Activated B cell treated with CpG ODN at 0.5 μM for 24 hours (primary cell): ENCODE measurements at places on chromosomes 5 and 9. TPM values are rescaled to one million over a fixed set of nuclear protein-coding genes. Genes with fewer than 3 reads are reported as not detected.

CA9 gene
- 0.86 TPM in 1 of 2 replicates, not detected in the other for total RNA-seq

FAXDC2 gene
- total RNA-seq, result not detected in 2 replicates

ARID3C gene
- total RNA-seq, result not detected in 2 replicates

PKD2L2 gene
- not detected in 2 replicates for total RNA-seq

- H3K27ac ChIP-seq, result peak overlapping the region; percentile 76
- peaks cover 69% of the 10 kb centered on the region for H3K36me3 ChIP-seq
- no peak for DNase-seq
- H3K27me3 ChIP-seq, result no peaks in the 10 kb centered on the region
- H3K4me3 ChIP-seq, result no peak overlapping the region
These were observed 17.9 kb downstream of the HSD17B4 start for GRCh38 chr5:119470105-119470763.

DNA sequence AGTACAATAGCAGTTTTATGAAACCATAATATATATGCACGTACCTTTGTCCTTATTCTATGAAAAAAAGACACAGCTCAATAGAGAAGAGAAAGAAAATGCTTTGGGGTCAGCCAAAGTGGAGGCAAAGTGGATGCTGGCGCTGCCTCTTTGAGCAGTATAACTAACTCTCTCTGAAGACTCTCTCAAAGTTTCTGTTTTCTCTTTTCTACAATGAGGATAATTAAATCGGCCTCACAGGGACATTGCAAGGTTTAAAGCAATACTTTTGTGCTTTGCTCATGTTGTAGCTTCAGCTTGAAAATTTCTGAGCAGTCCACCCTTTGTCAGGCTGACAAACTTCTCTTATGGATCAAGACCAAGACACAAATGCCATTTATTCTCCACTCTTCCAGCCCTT is 455.1 kb upstream of the MPDZ start:
- H3K4me3 ChIP-seq, result no peak overlapping the region
- H3K4me1 ChIP-seq, result no peaks in the 10 kb centered on the region
- no peaks in the 10 kb centered on the region for H3K27me3 ChIP-seq
- no peak overlapping the region for H3K27ac ChIP-seq
- DNase-seq, result no peak
- H3K36me3 ChIP-seq, result no peaks in the 10 kb centered on the region

- no peaks in the 10 kb centered on the region for H3K27me3 ChIP-seq
- H3K4me1 ChIP-seq, result no peaks in the 10 kb centered on the region
- no peaks in the 10 kb centered on the region for H3K36me3 ChIP-seq
These were observed 740.2 kb upstream of the DMAC1 start for GRCh38 chr9:8539681-8540197.

DNA sequence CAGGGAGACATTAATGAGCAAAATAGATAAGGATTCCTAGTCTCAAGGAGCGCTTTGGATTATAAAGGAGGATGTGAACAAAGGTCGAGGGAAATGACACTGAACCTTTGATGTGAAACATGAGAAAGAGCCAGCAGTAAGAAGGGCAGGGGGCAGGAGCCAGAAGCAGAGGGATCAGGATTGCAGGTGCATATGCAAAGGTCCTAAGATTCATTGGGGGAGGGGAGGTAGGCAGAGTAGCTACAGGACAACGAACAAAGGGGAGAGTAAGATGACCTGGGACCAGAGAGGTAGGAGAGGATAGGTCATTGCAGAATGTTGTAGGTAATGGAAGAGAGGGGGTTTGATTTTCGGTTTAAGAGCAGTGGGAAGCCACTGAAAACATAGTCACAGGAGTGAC is 129.2 kb upstream of the TRPM3 start:
- no peak for DNase-seq
- no peak overlapping the region for H3K4me3 ChIP-seq
- no peak overlapping the region for H3K27ac ChIP-seq
- H3K4me1 ChIP-seq, result no peaks in the 10 kb centered on the region
- H3K36me3 ChIP-seq, result no peaks in the 10 kb centered on the region
- H3K27me3 ChIP-seq, result no peaks in the 10 kb centered on the region

DNA sequence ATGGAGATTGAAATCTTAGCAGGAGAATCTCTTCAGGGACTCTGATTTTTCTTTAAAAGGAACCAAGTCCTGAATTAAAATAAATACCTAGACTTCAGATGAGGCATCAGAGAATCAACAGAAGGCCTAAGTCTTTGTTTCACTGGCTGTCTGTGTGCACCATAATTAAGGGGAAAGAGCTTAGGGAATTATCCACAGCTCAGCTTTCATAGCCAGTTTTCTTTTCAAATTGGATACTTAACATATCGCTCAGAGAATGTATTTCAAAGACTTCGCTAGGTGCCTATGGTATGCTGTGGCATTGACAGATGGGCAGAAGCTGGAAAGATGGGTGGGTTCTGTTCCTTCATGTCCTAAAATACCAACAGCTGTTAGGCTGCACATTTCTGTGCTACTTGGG is 325.8 kb downstream of the TMEM38B start:
- no peaks in the 10 kb centered on the region for H3K27me3 ChIP-seq
- H3K36me3 ChIP-seq, result no peaks in the 10 kb centered on the region
- H3K4me3 ChIP-seq, result no peak overlapping the region
- H3K4me1 ChIP-seq, result no peaks in the 10 kb centered on the region
- no peak overlapping the region for H3K27ac ChIP-seq
- DNase-seq, result no peak

DNA sequence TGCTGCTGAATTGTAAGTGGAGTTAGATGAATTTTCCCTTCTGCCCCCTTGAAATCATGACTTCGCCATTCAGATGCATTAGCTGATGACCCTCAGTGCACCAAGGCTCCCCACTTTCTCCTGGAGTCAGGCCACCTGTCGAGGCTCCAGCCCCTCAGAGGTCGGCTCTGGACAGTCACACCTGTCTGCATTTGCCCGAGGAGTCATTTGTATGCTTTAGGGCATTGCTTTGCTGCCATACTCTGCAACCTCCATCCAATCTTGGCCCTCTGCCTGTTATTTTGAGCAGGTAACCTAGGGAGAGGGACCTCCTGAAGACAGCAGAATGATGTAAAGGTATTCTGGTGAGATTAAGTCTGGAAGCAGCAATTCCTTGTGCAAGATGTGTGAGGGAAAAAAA is 144.8 kb downstream of the MACROH2A1 start:
- no peak overlapping the region for H3K4me3 ChIP-seq
- H3K27me3 ChIP-seq, result peaks cover 13% of the 10 kb centered on the region
- no peak for DNase-seq
- H3K36me3 ChIP-seq, result no peaks in the 10 kb centered on the region
- H3K4me1 ChIP-seq, result no peaks in the 10 kb centered on the region
- H3K27ac ChIP-seq, result no peak overlapping the region
